ENCODE measurements at places on chromosomes 7 and 10.

- DNase-seq, result peak; percentile 21
Measured at GRCh38 chr7:106285855-106286492, 1.2 kb upstream of the NAMPT start.

DNA sequence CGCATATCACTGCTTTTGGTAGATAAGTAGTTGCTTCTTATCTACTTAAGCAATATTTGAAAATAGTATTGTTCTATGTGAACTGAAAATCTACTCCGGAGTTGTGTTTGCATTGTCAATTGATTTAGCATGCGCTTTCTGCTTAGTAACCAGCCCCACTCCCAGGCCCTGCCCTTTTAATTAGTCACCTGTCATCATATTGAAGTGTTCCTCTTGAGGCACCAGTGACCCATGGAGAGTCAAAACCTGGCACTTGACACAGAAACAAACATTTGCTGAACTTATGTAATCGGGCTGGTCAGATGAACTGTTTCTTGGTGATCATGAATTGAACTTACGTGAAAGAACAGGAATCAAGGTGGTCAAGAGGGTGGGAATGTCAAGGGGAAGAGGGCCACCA lies 27.8 kb upstream of the CDHR3 start:
- no peak for DNase-seq

DNA sequence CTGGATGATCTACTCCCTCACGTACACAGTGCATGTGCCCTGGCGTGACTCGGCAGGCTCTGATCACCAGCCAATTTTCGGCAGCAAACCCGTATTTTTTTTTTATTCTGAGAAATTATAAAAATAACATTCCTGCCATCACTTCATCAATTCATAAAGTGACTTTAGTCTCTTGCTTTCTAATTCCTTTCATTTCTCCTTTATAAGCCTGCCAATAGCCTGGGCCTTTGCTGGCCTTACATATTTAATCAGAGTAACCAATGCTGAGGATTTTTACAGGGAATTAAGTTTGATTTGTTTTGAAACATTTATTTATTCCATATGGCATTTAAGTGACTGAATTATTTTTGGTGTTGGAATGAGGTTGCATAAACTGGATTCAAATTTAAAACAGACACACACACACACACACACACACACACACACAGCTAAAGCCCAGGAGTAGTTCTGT lies 140.8 kb downstream of the ETV1 start:
- DNase-seq, result no peak

DNA sequence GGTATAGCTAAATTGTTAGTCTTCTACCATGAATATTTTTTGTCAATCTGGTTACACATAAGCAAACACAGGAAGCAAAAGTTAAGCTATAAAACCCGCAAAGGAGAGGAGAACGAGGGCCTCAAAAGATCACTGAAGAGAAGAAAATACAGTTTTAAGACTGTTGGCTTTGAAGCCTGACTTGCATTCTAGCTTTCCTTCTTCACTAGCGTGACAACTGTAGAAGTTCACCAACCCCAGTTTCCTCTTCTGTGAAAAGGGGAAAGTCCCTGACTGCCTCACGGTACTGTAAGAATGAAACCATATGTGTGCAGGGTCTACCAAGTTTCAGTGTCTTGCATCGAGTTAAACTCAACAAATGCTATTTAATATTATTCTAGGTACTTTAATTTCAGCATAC lies 7.5 kb upstream of the LRRN3 start:
- DNase-seq, result peak; percentile 76

DNA sequence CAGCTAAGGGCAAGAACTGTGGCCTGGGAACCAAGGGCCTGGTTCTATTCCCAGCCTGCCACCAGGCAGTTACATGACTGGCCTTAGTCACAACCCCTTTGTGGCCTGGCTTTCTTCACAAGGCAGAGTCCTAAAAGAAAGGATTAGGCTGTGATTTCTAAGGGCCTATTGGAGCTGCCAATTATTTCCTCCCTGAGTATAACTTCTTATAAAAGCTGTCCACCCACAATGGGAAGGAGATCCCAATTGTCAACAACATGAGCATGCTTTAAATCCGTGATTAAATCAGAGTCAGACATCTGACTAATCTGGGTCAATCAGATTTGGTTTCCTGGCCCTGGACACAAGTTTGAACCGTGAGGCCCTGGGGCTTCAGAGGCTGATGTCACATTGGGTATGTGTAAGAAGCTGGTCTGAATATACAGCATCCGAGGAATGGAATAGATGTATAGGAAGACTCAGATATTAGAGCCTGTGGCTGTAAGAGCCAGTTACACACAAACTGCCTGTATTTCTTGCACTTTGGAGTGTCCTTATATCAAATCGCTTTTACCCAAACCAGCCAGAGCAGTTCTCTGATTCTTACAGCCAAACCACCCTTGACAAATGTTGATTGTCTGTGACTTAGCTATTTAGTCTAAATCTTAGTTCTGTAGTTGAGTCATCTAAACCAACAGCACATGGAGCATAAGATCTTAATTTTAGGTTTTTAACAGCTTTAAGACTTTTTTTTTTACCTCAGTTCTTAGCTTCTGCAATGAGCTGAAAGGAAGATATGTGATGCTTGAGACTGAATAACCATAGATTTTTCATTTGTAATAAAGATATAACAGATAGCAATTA lies 61.3 kb downstream of the ABCB4 start:
- no peak for DNase-seq

GRCh38 chr7:12207046-12207445 lies 4.0 kb upstream of the TMEM106B start:
- DNase-seq, result no peak

GRCh38 chr7:102079140-102080018 lies 207.3 kb upstream of the SH2B2 start:
- no peak for DNase-seq

- peak; percentile 79 for DNase-seq
Measured at GRCh38 chr7:43583424-43584194, 701 bp downstream of the STK17A start.

GRCh38 chr10:6218692-6219493 lies 16.2 kb downstream of the PFKFB3 start:
- no peak for DNase-seq

- no peak for DNase-seq
Measured at GRCh38 chr7:78148166-78148894, 349.8 kb downstream of the PHTF2 start.

GRCh38 chr7:149334930-149335329 lies 72.9 kb downstream of the ZNF783 start:
- DNase-seq, result no peak

- DNase-seq, result no peak
Measured at GRCh38 chr7:3280946-3281656, 20.0 kb upstream of the SDK1 start.

DNA sequence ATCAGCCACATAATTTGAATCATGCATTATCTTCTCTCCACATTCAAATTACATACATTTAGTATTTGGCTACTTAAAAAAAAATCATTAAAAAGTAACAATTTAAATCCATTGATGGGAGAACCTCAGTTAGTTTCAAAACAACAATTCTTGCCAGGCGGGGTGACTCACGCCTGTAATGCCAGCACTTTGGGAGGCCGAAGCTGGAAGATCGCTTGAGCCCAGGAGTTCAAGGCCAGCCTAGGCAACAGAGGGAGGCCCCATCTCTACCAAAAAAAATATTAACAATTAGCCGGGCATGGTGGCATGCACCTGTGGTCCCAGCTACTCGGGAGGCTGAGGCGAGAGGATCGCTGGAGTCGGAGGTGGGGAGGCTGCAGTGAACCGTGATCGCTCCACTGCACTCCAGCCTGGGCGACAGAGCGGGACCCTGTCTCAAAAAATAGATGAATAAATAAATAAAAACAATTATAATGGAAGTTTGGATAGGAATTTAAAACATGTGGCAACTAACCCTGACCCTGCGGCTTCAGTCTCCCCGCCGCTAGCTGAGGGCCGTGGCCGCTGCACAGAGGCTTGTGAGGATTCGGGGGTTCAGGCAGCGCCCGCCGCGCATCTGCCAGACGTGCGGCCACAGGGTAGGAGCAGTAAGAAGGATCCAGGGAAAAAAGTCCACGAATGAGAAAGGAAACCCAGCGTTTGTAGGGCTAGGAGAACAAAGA lies 1.1 kb upstream of the CSGALNACT2 start:
- no peak for DNase-seq

DNA sequence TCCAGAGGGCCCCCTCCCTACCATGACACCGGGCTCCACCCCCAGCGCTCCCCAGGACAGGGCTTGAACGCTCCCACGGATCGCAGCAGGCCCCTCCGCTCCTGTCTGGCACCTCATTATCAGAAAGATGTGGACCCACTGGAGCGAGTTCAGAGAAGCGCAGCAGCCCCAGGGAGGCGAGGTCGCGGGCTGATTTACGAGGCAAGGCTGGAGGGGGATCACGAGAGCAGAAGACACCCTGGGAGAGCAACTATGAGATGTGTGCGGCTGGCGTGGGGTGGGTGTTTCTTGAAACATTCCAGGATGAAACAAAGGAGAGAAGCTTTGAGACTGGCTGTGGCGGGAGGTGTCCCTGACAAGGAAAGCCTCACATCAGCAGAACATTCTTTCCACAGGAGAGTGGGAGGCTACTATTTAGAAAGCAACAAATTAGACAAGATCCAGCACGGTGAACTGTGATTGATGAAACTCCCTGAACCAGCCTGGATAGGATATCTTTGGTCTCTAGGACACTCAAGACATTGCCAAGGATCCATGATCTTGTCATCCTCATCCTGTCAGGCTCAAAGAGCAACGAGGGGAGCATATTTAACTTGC lies 66.0 kb downstream of the JCAD start:
- no peak for DNase-seq

DNA sequence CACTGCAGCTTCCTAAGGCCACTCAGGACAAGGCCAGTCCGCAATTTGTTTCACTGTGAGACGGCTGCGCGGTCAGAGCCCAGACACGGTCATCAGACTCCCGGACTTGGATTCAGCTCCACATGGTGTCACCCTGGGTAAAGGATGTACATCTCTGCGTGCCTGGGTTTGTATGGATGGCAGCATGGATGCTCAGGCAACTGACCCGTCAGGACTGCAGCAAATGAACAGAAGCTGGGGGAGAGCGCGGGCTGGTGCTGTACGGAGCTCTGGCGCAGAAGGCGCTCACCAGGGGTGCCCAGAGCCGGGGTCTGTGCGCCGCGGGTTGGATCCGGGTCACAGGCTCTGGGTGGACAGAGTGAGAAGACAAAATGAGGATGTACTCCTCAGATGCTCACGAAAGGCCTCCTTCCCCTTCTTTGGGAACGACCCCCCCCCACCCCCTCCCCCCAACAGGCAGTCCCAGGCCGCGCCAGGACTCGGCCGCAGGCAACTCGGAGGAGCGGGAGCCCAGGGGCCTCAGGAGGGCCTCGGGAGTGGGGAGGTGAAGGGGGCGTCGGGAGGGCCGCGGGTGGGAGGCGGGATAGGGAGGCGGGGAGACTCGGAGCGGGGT lies 92.4 kb downstream of the CXCL12 start:
- DNase-seq, result no peak

DNA sequence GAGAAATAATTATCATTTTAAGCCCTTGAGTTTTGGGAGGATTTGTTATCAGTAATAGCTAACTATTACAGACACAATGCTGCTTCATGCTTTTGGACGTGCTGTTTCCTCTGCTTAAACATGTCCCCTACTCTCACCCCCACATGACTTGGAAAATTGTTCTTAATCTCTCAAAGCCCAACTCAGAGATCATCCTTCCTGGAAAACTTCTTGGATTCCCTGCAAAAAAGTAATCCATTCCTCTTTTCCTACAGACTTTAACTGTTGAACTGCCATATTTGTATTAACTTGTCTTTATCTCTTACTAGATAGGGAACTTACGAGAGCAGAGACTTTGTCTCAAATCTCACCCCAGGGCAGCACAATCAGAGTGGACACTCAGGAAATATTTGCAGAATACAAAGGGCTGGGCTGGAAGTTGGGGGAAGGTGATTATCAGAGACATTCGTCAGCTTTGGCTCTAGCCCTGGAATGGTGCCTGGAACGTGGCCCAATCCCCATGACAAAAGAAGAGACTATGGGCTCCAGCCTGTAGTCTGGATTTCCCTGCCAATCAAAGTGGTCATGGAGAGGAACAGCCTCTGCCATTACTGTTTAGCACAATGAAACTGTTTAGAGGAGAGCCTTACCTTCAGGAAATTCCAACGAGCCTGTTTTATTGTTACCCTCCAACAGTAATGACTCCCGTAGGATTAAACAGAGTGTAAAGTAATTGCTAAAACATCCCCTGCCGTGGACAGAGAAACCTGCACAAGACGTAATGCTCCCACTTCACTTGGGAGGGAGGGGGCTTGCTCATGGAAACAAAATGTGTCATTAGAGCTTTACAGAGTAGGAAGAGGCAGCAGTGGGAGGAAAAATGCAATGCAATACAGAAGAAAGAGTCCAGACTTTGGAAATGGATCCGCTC lies 140.4 kb upstream of the AUTS2 start:
- DNase-seq, result no peak

DNA sequence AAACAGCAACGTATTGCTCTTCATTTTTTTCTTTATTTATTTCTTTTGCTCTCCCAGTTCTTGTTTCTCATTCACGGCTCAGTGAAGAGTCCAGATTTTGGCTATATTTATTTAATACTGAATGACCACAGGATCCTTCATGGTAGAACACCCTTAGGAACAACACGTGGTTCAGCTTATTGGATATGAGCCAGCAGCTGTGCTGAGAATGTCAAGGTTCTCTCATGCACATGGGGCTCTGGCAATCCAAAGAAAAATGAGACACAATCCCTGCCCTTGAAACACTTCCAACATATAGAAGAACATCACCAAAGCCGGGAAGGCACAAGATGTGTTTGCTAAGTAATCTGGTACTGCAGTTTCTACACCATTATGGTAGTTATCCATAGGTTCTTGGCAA lies 852.9 kb downstream of the SORCS1 start:
- DNase-seq, result no peak

GRCh38 chr10:99870123-99870730 lies 87.8 kb downstream of the ABCC2 start:
- DNase-seq, result peak; percentile 70

GRCh38 chr10:86160890-86161585 lies 205.6 kb downstream of the GRID1 start:
- DNase-seq, result no peak

DNA sequence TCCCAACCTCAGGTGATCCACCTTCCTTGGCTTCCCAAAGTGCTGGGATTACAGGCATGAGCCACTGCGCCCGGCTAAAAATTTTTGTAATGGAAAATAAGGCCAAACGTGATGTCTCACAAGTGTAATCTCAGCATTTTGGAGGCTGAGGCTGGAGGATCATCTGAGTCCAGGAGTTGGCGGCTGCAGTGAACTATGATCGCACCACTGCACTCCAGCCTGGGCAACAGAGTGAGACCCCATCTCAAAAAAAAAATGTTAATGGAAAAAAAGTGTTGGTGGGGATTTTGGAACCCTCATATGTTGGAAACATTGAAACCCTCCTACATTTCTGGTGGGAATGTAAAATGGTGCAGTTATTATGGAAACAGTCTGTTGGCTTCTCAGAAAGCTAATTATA lies 2.7 kb upstream of the SRPK2 start:
- DNase-seq, result no peak

DNA sequence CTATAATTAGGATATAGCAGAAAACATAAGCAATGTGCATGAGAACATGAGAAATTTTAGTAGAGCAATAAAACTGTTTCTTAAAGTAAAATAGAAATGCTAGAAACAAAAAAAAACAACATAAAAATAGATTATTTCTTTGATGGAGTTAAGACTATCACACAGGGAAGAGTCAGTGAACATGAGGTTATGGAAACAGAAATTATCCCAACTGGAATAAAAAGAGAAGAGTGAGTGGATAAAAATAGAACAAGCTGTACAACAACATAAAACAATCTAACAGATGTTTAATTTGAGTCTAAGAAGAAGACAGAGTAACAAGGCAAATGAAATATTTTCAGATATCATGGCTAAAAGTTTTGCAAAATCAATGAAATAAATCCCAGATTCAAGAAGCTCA lies 7.5 kb upstream of the OR6B1 start:
- DNase-seq, result no peak
